ENCODE measurements at places on chromosomes 11 and 22.

DNA sequence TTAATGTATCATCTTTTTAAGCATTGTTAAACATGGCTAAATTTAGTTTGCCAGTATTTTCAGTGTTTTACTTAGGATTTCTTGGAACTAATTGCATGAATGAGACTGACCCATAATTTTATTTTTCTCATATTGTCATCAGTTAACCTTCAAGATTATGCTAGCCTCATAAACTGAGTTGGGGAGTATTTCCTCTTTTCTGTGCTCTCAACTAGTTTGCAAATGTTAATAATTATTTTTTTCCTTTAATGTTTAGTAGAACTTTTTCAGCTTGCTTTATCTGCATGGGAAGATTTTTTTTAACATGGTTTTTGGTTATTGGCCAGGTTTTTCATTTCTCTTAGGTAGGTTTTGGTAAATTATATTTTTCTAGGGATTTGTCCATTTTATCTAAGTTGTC is 235.4 kb upstream of the SESN3 start:
- DNase-seq = no peak

- DNase-seq = no peak
Measured at GRCh38 chr11:44404736-44405395, 94.9 kb upstream of the ALX4 start.

DNA sequence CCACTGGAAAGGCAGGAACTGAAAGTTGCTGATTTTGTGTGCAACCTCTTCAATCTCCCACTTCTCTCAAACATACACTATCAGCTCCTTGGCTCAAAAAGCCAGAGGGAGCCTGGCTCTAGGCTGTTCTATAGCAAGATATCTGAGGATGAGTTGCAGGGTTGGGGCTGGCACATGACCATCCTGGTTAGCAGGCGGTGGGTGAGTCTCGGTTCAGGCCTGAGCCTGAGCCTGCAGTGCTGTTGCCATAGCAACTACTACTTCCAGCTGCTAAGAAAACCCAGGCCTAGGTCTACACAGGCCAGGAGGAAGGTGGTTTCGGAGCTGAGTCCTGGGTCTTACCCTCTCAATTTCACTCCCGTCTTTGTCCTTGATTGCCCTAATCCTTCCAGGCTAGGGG is 39.0 kb downstream of the CWC15 start:
- DNase-seq = no peak

DNA sequence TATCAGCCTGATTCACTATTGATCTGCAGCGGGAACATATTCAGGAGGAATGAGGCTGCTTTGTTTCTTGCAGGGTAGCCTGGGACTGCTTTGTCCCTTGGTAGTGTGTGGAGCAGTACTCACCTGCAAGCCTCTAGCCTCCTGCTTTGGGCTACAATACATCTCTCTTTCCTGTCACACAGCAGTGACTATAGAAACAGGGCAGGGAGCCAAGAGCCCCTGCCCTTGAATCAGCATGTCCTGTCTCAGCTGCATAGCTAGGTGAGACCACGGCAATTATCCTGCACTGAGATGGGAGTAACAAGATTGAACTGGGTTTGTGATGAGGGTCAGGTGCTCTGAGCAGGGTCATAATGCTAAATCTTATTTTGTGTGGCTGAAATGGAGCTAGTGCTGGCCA is 191.9 kb downstream of the NELL1 start:
- DNase-seq = no peak

DNA sequence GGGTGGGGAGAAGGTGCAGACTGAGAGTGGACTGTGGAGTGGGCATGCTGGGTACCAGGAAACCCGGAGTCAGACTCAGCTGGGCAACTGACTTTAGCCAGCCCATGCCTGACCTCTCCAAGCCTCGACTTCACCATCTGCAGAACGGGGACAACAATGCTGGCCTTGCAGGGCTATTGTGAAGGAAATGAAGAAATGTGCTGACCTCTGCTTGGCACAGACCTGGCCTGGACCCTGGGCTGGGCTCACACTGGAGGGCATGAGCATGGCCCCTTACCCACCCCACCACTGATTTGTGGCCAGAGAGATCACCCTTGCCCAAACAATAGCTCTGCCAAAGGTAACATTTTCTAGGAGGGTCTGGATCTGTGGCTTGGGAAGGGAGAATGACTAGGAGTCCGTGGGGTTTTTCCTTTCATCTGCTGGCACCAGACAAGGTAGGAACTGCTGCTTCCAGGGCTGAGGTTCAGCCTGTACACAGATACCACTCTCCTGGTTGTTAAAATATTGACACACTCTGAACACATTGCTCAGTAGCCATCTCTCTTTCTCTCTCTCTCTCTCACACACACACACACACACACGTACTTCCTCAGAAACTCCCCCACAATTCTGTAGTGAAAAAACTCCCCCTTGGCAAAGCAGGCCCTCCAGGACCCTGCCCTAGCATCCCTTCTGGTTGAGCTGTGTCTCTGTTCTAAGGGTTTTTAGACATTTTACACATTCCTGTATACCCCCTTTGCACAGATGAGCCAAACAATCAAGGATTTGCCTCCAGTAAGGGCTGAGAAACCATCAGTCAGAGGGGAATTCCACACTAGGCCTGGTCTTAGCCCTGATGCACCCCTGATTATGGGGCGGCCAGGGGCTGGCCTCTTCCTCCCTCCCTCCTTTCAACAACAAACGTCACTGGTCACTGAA is 1.0 kb downstream of the MOGAT2 start:
- DNase-seq = no peak
